EL (cell line): ENCODE measurements at places on chromosomes 6 and 20.

DNA sequence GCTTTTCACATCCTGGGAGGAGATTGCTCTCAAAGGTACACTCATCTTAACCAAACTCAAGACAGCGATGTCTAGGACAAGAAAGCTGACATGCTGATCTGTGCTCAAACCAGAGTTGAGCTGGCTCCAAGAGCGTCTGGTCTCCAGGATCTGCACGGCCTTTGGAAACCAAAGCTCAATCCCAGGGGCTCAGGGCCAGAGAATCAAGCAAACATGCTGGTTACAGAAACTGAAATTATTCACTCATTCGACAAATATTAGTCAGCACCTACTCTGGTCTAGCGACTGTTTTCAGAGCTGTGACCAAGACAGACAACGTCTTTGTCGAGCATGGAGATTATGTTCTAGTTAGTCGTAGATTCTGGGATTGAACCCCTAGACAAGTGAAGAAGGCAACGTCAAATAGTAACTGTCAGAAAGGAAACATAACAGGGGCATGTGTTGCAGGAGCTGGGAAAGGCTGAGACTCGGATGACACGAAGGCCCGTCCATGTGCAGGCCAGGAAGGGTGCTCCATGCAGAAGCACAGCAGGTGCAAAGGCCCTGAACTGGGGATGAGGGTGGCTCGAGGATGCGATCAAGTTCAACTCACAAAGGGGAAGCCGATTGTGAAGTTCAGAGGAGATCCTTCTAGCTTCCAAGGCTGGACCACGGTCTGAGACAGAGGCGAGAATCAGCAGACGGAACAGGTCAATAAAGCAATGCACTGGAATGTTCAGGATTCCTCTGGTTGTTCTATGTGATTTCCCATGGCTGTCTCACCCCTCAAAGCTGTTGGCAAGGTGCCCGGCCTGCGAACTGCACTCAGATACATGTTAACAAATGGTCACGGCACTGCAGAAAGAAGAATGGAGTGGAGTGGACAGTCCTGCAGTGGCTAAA lies 12.5 kb upstream of the PCK1 start:
- peak; percentile 4 for DNase-seq

DNA sequence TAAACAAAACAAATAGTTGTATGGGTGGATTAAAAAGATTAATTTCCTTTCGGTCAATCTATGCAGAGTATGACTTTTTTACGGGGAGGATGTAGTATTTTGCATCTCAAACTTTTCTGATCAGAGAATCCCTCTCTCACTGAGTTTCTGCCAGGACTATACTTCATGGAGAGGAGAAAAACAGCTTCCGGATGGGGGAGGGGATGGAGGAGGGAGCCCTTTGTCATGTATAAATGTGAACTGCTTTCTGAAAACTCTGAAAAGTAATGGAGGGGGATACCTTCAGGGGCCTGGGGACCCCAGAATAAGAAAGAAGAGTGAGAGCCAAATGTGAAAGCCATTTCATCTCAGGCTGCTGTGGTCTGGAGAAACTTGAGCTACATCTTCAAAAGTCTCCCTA lies 173.1 kb upstream of the KCNK16 start:
- DNase-seq, result no peak

GRCh38 chr20:50494428-50494827 lies 15.8 kb upstream of the PTPN1 start:
- DNase-seq, result no peak

GRCh38 chr6:115631028-115631427 lies 429.7 kb downstream of the FRK start:
- no peak for DNase-seq

GRCh38 chr6:106511288-106512047 lies 117.8 kb downstream of the RTN4IP1 start:
- peak; percentile 80 for DNase-seq

GRCh38 chr6:18530201-18530600 lies 143.1 kb downstream of the RNF144B start:
- DNase-seq, result no peak

DNA sequence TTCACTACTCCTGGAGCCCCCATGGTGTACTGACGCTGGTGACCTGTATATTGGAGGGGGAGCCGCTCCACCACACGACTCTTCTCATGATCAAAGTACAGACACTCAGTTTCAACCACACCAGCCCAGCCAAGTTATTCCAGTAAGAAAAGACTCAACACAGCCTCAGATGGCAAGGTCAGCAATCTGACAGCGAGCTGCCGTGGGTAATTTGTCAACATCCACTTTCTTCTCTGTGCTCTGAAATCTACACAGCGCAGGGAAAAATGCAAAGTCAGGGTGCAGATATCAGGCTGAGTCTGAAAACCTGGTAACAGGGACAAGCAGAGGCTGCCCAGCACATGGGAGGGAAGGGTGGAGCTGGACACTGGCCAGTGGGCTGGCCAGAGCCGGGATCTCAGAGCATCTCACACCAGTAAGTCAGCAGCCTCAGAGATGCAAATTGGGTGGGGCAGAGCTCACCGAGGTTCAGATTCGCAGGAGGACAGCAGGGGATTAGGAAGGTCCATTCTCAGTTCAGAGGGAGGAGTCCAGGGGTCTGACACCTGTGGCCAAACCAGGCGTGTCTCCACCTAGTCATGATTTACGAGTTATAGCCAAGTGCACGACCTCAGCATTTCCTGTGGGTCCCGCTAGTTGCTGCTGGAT lies 44.5 kb upstream of the RPS6KA2 start:
- DNase-seq, result no peak

GRCh38 chr6:82237013-82237412 lies 10.5 kb downstream of the IBTK start:
- peak; percentile 27 for DNase-seq

GRCh38 chr6:15243910-15244619 lies 1.8 kb upstream of the JARID2 start:
- DNase-seq, result no peak

- no peak for DNase-seq
These were observed 585.7 kb upstream of the MARCKS start for GRCh38 chr6:113271437-113271836.

- no peak for DNase-seq
These were observed 5.7 kb upstream of the SLC22A7 start for GRCh38 chr6:43292341-43292740.

DNA sequence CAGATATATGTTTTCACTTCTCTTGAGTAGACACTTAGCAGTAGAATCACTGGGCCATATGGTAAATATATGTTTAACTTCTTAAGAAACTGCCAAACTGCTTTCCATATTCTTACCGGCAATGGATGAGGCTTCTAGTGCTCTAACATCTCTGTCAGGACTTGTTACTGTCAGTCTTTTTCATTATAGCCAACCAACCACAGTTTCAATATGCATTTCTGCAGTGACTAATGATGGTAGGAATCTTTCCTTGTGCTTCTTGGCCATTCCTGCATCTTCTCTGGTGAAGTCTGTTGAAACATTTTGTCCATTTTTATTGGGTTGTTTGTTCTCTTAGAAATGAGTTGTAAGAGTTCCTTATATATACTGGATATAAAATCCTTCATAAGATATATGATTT lies 66.0 kb upstream of the SYNDIG1 start:
- DNase-seq, result no peak

GRCh38 chr6:17054647-17055046 lies 47.2 kb upstream of the STMND1 start:
- no peak for DNase-seq

DNA sequence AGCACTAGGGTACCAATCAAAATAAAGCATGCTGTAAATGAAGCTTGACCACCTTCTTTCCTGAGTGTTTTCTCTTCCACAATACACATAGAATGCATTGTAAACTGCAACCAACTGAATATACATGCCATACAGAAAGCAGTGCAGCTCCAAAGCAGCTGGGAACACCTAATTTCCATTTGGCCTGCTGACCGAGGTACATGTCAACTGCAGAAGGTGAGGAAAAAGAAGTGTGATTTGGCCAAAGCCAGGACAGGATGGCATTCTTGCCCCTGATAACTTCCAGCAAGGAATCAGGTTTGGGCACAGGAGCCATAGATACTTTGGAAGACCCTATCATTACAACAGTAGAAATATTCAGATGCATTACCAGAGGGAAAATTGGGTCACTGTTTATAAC lies 258.4 kb downstream of the SLC35F1 start:
- DNase-seq, result no peak

DNA sequence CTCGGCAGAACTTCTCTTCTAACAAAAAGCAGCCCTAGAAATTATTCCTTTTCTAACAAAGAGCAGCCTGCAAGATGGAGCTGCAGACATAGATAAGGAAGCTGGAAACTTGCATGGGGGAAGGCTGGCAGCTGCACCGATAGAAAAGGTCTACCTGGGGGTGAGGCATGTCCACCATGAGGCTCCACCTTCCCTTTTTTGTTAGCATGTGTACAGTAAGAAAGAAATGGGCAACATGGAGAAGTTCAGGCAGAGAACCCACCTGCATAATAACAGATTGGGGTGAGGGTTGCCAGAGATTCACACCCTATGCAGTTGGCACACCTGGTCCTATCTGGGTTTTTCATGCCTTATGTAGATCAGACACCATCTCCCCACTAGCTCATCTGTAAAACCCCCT lies 25.4 kb downstream of the ZNF311 start:
- no peak for DNase-seq

- no peak for DNase-seq
These were observed 25.7 kb downstream of the PRR18 start for GRCh38 chr6:166282394-166283032.

DNA sequence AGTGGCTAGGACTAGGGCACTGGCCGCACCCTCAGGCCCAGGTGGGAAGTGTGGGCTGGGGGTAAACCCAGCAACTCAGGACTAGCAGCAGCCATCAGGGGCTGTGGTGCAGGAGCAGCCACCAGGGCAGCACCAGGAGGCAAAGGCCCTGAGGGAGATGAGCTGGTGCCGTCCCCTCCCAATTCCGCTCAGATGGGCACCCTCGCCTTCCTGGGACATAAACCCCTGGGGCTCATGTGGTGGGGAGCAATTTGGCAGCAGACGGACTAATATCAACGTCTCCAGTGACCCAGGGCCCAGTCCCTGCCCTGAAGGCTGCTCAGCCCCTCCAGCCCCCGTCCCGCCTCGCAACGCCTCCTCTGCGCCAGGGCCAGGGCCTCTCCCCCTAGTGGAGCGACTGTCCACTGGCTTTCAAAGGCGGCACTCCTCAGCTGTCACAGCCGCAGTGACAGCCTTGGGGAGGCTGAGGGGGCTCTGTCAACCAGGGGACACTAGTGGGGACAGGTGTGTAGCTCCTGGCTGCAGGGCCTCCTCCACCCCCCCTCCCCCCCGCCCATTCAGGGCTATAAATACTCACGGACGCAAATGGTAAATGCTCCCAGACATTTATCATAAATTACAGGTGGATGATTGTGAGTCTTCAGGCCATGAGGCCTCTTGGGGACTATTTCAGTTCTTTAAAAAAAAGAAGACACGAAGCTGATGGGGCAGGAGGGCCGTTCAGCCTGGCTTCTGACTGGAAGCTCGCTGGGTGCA lies 349.9 kb downstream of the ZFAND3 start:
- DNase-seq, result no peak

DNA sequence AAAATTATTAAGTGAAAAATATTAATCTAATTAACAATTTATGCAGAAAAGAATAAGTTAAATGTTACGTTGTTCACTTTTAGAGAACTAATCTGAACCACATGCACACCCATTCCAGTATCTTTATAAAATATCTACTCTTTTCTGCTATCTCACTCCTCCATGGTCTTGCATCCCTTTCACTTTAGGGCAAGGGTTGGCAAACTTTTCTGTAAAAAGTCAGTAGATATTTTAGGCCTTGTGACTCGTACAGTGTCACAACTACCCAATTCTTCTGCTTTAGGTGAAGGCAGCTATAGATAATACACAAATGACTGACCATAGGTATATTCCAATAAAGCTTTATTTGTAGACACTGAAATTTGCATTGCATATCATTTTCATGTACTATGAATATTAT lies 39.7 kb upstream of the SUPT3H start:
- no peak for DNase-seq

DNA sequence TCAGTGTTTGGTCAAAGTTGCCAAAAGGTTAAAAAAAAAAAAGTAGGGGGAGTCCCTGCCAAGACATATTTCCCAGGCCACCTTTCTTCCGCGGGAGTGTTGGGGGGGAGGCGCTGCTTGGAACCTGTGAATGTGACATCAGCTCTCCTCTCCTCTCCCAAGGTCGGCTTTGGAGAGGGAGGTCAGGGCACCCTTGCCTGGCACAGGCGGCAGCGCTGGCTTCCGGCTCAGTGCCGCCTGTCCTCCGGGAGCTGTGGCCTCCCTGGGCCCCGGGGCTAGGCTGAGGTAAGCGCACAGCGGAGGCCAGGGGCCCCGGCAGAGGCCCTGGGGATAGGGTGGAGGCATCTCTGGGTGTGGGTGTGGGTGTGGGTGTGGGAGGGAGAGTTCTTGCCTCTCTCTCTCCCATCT lies 1.9 kb upstream of the EDN1 start:
- no peak for DNase-seq

DNA sequence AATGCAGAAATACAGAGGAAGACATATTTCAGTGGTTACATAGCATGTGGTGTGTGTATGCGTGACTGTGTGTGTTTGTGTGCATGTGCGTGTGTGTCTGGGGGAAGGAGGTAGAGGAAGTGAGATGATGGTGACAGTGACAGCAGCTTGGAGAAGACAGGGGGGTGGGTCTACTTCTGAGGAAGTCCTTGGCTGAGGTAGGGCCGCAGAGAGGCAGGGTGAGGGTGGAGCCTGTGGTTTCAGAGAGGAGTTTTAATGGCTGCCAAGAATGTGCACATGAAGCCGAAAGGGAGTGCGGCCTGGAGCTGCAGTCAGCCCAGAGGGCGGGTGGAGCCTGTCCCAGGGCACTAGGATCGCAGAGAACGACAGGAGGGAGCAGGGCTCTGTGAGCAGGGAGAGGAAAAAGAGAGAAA lies 22.7 kb upstream of the RNF24 start:
- peak; percentile 83 for DNase-seq

GRCh38 chr6:169320013-169320412 lies 66.4 kb upstream of the THBS2 start:
- peak; percentile 60 for DNase-seq

DNA sequence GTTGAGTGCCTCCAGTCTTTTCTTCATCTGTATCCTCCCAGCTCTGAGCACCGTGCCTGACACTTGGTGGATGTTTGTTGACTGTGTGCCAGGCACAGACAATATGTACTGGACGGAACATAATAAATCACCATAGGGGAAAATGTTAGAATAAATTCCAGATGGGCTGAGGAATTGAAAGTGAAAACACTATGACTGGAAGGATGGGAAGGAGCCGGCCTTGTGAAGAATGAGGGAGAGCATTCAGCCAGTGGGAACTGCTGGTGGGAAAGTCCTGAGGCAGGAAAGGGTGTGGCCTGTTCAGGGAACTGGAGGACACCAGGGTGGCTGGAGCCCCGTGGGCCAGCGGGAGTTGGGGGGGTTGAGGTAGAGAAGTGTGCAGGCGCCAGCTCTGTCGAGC lies 75.4 kb downstream of the MTHFD1L start:
- peak; percentile 47 for DNase-seq

DNA sequence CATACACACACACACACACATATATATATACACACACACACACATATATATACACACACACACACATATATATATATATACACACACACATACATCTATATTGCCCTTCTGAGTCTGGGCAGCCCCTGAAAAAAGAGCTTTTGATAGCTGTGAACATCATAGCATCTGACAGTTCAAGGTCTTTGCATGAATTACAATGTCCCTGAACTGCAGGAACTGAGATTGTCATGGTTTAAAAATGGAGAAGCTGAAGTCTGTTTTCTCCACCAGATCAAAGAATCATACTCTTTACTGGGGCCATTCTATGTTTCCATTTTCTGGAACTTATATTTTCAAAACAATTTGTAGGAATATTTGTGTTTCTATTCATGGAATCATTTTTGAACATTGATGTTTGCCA lies 189.8 kb downstream of the ZDHHC14 start:
- no peak for DNase-seq

- DNase-seq, result no peak
These were observed 5.9 kb downstream of the CALHM6 start for GRCh38 chr6:116467096-116467495.

- peak; percentile 75 for DNase-seq
These were observed 36.7 kb upstream of the AAR2 start for GRCh38 chr20:36199345-36200257.
